ENCODE measurements at places on chromosomes 12 and 14.

- DNase-seq = no peak
These were observed 1.7 kb upstream of the SCNN1A start for GRCh38 chr12:6376870-6377666.

DNA sequence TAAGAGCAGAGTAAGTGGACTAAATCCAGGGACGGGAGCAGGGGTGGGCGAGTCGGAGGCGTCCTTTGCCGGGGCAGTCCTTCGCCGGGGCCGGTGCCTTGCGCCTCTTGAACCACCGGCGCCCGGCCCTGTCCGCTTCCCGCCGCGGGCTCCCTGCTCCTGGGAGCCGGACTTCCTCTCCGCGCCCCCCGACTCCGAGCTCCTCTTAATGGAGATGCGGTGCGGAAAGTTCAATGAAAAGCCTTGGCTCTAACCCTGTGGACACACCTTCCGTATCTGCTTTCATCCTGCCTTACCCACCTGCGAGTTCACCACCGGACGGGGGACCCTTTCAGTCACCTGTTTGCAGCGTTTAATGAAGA, 412 bp downstream of the FGFR1OP2 start:
- DNase-seq = no peak

- no peak for DNase-seq
These were observed 33.5 kb downstream of the TSHR start for GRCh38 chr14:80988735-80989429.

GRCh38 chr12:115385141-115385540, 701.2 kb upstream of the TBX3 start:
- DNase-seq = no peak

- DNase-seq = no peak
These were observed 768.5 kb downstream of the DIO2 start for GRCh38 chr14:79442786-79443185.

DNA sequence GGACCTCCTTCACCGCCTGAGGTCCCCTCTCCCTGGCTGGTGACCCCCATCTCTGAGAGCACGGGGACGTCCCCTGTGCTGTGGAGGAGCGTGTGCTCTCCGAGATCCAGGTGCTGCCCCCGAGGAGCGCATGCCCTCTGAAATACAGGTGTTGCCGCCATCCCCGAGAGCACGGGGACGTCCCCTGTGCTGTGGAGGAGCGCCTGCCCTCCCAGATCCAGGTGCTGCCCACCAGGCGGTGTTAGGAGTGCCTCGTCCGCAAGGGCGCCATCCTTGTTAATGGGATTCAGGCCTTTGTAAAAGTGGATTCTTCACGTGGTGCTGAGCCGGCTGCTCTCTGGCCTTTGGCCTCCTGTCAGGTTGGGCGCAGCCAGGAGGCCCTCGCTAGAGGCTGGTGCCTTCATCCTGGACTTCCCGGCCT, 10.1 kb downstream of the NOC4L start:
- no peak for DNase-seq

DNA sequence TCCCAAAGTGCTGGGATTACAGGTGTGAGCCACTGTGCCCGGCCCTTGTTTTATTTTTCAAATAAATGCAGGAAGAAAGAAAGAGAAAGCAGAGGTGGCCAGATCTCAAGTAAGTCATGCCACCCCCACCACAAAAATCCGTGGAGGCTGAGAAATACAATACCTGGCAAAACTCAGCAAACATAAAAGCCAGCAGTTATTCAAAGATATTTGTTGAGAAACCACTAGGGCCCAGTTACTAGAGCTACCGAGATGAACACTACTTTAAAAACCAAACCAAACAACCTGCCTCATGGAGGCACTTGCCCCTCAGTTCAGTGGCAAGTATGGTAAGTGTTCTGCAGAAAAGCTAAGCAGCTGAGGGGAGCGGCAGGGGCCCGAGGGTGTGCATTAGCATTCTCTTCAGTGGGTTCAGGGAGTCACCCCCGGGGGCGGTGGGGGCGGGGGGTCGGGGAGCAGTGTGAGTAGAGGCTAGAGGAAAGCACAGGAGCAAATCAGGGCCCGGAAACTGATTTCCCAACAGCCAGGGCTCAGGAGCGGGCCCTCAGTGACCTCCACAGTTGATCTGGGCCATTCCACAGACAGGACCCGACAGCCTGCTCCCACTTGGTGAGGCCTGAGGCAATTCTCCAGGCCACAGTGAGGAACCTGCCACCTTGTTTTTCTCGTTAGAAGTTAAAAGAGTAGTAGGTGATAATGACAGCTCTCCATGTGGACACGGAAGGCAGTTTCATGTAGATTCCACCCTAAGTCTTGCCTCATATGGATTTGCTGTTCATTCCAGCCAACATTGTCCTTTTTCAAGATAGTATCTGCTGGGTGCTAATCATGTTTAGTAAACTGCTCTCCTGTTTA, 8.6 kb downstream of the EVL start:
- DNase-seq = no peak

DNA sequence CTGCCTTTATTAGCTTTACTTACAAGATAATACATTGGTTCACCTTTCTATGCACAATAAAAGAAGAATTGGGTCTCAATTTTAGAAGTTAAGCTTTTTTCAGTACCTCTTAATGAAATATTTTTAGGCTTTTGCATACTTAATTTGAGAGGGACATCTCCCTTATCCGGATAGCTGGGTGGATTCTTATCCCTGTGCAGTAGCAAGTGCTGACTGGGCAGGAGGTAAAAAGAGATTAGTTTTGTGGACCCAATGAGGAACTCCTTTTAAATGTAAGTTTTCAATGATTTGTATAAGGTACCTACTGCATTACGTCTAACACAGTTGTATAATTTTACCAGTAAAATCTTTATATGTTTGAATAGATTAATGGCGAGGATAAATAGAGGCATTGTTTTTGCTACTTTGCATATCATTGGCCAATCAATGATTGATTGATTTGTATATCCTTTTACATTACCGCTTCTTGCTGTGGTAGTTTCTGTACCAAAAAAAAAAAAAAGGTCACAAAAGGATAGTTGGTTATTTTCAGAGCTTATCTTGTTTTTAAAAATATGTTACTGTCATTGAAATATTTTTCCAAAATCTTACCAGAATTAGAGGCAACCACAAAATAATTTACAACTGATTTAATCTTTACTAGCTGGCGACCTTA, 2.2 kb downstream of the CPSF6 start:
- DNase-seq = no peak

DNA sequence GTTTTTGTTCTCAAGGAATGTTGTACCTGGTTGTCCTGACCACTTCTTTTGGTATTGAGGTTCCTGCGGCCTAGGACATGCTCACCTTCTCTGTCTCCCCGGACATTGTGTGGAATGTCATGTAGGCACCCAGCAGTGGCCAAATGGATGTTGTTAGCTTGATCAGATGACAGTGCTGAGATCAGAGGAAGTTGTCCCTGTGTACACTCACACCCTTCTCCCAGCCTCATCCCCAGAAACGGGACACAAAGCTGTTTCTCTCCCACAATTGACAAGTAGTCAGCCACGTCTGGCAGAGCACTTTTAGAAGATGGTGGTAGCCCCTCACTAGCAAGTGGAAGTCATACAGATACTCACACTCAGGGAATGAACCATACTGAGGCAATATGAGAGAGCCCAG, 3.0 kb downstream of the PLEKHH1 start:
- DNase-seq = no peak

- no peak for DNase-seq
These were observed 11.5 kb upstream of the P2RX7 start for GRCh38 chr12:121120989-121121755.

DNA sequence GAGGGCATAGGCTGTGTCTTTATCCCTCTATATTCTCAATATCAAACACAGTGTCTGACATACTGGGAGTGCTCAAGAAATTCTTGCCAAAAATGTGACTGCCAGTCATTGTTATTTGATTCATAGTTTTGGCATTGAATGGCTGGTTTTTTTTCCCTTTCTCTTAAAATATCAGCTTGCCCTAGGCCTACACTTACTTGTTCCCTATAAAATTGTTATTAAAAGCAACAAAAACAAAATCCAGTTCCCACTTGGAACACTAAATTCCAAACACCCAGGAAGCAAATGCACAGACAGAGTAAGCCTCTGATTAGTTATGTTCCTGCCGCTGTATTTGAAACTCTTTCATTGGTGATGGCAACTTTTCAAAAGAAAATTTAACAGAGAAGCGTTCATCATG, 110.7 kb downstream of the WIF1 start:
- no peak for DNase-seq

DNA sequence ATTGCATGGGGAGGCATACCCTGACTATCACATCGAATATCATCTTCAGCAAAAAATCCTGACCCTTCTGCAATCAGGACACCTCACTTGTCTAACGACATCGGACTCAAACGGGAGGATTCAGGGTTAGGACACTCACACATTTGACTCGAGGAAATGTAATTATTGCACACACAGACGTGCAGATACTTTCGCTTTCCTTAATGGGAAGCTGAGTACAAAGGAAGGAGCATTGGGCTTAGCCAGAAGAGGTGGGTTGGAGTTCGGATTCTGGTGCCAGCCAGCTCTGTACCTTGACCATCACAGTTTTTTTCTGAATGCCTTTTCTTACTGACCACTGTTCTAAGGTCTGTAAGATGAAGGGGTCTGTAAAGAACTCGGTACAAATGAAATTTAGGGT, 260.4 kb downstream of the GALC start:
- DNase-seq = no peak

DNA sequence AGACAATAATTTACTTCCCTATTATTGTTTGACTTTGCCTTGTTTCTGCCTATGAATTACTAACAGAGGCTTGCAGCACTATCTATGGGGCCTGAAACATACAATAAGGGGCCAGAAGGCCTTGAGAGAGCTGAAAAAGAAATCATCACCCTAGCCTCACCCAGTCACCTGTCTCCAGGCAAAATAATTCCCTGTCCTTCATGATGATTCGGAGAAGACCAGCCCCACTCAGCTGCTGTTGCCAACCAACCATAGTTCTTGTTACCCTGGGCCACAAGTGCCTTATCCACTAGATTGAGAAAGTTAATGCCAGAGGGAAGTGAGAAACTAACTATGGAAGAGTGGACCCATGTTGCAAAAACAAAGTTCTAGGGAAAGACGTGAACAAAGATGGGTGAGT, 97.1 kb downstream of the ARF6 start:
- no peak for DNase-seq

DNA sequence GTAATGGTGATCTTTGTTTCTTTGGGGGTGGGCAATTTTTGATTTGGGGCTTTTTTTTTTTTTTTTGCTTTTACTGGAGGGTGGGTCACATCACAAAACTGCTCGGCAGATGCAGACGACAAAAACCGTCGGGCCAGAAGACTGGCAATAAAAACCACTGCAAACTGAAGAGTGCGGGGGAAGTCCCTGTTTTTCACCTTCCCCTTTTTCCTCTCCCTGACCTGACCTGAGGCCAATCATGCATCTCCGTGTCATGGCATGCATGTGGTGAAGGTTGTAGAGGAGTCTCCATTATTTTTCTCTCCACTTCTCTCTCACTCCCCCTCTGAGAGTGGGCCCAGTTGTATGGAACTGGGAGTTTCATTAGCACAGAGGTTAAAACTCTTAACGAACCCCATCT, 57.5 kb downstream of the AP5M1 start:
- no peak for DNase-seq

- DNase-seq = peak; percentile 77
These were observed 5.4 kb downstream of the C1QL4 start for GRCh38 chr12:49331380-49332222.

GRCh38 chr12:12608557-12608957, 3.1 kb upstream of the CREBL2 start:
- no peak for DNase-seq

DNA sequence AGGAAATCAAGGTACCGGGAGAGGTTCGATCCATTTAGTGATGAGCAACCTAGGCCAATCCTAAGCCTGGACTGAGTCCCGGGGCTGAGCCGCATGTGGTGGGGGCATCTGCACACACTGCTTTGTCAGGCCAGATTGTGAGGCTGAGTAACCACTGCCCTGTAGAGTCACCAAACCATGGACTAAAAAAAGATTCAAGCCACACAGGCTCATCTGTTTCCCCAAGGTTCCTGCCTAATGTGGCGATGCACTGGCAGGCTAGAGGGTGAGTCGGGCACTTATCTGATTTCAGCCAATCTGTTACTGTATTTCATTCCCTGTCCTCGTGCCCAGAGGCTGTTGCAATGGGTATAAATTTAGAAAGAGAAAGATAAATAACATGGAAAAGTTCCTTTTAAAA, 140.8 kb downstream of the TTC7B start:
- no peak for DNase-seq

DNA sequence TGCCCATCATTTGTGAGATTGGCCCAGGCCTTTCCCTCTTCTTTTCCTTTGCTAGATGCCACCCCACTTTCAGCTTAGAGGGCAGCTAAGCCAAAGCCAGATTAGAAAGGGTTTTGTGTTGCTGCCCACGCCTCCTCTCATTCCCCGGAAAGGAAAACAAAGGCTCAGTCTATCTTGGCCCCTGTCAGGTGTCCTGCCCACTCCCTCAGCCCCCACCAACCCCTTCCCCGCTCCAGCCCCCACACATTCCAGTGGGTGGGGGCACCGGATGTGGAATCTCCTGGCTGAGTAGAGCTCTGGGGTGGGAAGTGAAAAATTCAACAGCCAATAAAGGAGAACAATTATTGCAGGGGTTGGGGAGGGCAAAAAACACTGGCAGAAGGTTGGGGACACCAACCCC, 2.2 kb downstream of the BLOC1S1 start:
- DNase-seq = no peak

- DNase-seq = no peak
These were observed 50.4 kb upstream of the RIMBP2 start for GRCh38 chr12:130766470-130766869.

DNA sequence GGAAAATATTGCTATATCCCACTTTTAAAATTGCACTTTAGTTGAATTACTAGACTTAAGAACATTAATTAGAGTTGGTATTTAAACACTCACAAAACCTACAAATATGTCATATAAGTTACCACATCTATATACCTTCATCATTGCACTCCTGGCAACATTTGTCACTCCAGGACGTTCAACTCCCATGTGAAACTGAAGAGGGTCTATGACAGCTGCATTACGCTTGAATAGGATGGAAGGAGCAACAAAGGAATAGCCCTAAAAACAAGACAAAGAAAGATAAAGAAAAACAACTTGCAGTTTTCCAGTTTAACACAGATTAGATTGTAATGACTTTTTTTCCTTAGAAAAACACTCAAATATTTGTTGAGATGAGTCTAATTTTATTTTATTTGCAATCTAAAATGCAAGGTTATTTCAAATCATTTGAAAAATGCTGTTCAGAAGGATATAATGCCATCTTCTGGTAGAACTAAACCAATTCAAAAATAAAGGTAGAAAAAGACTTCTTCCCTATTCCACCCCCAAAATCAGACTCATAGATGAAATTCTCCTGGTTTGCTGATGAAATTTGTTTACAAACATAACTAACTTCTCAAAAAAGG, 84.3 kb upstream of the TTC7B start:
- no peak for DNase-seq

GRCh38 chr12:90112666-90113065, 404.0 kb upstream of the ATP2B1 start:
- DNase-seq = no peak
